ENCODE measurements at places on chromosomes 4 and X.

GRCh38 chrX:115284877-115285276, 4.6 kb upstream of the LUZP4 start:
- no peak for DNase-seq

- no peak for DNase-seq
Observed at GRCh38 chrX:134453631-134454030, 6.3 kb upstream of the HPRT1 start.

- no peak for DNase-seq
Observed at GRCh38 chr4:109256818-109257217, 45.6 kb downstream of the COL25A1 start.

- peak; percentile 62 for DNase-seq
Observed at GRCh38 chrX:110402091-110402849, 43.6 kb downstream of the RTL9 start.

GRCh38 chr4:5747738-5748375, 36.9 kb downstream of the EVC start:
- DNase-seq = peak; percentile 88

DNA sequence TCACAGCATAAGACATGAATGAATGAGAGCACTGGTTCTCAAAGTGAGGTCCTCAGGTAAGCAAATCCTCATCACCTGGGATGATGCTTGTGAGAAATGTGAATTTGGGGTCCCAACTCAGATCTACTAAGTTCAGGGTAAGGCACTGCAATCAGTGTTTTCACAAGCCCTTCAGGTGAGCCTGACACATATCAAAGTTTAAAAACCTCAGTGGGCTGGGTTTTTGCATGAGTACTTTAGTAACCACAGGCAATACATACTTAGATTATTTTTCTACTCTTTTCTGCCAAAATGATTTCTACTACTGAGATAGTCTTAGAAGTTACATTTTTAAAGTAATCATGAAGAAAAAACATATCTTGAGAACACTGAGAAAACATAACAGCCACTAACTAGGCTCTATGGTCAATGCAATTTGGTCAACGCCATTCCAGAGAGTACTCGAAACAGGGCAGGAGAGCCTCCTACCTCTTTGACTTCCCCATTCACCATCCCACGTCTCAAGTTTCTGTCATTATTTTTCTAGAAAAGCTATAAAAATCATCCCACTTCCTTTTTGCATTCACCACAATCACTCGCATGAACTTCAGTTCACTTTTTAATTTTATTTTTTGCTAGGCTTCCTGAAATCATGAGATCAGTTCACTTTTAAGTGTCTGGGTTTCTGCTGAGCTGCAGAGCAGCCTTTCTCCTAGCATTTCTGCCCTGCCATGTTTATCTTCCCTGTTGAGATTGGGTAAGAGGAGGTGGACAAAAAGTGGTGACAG, 73.8 kb downstream of the MFAP3L start:
- no peak for DNase-seq

DNA sequence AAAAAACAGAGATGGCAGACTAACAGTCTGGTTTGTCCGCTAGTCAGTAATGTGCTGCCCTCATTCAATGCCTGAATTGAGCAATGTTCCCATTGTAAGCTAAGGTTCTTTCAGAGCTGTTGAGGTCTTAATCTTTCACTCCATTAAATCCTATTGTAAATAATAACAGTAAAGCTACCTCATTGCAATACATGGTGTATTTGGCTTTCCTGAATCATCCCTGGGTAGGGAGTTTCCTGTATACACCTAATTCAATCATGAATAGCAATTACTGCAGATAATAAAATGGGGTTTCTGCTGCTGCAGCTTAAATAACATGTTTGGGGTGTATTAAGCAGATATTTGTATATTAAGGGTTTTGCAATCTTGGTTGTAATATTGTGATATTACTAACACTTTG, 1100.2 kb upstream of the INTU start:
- no peak for DNase-seq

DNA sequence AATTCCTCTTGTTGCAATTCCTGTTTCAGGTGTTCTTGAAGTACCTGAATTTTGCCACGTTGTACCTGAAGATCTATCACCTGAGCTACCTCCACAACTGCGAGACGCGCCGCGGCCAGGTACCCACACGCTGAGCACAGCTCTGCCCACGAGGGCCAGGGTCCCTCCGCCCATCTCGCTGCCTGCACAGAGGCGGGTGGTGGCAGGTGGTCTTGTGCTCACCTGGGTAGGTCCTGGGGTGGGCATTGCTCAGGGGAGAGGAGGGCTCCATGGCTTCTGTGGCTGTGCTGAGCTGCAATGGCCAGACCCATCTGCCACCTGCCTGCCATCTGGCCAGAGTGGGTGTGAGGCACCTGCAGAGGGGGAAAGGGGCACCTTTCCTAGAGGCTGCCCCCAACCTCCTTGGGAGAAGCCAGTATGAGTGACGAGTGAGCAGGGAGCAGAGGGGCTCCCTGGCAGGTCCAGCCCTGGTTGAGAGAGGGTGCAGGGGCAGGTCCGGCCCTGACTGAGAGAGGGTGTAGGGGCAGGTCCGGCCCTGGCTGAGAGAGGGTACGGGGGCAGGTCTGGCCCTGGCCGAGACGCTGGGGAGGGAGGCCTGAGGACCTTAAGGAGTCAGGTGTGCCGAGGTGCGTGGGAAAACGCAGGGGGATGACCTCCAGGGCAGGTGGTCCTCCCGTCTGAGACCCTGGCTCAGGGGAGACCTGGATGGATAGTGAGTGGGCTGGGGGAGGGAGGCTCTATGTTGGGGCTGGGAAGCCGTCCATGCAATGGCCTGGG, 10.7 kb downstream of the PDE6B start:
- no peak for DNase-seq

- peak; percentile 35 for DNase-seq
Observed at GRCh38 chrX:43836435-43837184, 45.6 kb downstream of the MAOB start.

DNA sequence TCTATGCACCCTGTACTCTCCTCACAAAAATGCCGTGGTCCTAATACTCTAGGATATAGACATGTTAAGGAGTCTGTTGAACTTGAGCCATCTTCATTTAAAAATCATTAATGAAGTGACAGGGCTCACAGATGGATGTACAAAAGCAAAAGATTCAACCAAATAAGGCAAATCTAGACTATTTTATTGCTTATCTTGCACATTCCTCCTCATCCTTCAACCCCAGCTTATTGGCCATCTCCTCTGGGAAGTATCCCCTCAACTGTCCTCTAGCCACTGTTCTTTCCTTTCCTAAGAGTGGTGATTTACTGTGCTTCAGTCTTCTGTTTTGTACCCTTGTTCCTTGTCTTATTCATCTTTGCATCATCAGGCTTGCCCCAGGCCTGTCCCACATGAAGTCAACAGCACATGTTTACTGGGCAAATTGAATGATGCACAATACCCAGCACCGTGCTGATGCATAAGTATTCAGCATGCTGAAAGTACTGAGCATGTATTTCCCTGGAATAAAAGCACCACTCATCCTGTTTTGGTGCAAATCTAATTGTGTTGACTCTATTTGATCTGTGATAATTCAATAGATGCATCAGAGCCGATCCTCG, 287.3 kb upstream of the CLNK start:
- no peak for DNase-seq

Data from renal cortical epithelial cell (primary cell).